Stimulated activated CD4-positive, alpha-beta T cell treated with anti-CD3 and anti-CD28 coated beads, Interleukin-15, amount 100 ng/mL, for 48 hours (primary cell): ENCODE measurements at places on chromosomes 1 and 21.

DNA sequence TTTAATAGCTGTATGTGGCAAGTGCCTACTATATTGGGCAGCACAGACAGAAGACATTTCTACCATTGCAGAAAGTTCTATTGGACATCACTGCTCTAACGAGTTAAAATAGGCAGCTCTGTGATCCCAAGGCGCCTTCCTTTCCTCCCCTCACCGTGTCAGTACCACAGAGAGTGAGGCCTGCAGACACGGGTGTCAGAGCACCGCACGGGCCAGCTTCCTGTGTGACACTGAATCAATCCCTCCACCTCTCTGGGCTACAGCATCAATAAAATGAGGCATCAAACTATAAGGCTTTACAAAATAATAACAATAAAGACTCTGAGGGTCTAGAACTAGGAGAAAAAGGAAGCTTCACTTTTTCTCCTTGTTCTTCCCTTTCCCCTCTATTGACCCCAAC lies 246.7 kb downstream of the FOXD2 start:
- no peak for DNase-seq

DNA sequence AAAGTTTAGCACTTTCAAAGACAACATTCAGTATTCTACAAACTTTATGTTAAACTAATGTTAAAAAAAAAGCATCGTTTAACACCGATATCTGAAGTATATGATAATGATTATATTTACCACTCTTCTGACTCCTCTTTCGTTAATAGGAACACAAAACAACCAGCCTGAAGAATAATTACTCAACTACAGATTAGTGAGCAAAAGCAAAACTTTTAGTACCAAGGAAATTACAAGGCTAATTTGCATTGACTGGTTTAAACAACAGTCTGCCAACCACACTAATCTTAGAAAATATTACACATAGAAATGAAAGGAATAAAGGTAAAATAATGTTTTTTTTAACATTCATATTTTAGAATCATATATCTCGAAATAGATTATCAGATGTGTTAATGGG lies 500.7 kb downstream of the LMO4 start:
- DNase-seq: no peak

DNA sequence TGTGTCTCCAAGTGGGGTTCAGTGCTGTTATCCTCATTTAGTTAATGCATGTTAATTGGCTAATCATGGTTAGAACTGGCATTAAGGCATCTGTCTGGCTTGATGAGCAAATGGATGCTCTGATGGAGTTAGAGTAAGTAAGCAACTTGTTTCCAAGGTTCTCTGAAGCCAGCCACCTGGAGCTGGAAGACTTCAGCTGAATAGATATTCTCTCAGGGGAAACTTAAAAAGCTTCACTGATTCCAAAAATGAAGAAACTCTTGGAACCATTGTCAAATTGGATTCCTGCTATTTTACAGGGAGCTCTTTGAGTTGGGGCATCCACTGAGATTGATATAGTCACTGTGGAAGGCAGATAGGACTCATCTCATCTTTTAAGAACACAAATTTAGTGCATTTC lies 118.9 kb downstream of the CACHD1 start:
- no peak for DNase-seq

GRCh38 chr1:17274186-17275170 lies 25.6 kb downstream of the PADI3 start:
- peak; percentile 21 for DNase-seq

GRCh38 chr1:231632119-231632518 lies 5.5 kb downstream of the DISC1 start:
- DNase-seq: no peak

- DNase-seq: no peak
Observed at GRCh38 chr1:29454616-29455380, 218.5 kb downstream of the PTPRU start.

- peak; percentile 11 for DNase-seq
Observed at GRCh38 chr21:37367703-37368540, 1.3 kb downstream of the DYRK1A start.

- DNase-seq: no peak
Observed at GRCh38 chr1:36321119-36321951, 2.1 kb downstream of the EVA1B start.

DNA sequence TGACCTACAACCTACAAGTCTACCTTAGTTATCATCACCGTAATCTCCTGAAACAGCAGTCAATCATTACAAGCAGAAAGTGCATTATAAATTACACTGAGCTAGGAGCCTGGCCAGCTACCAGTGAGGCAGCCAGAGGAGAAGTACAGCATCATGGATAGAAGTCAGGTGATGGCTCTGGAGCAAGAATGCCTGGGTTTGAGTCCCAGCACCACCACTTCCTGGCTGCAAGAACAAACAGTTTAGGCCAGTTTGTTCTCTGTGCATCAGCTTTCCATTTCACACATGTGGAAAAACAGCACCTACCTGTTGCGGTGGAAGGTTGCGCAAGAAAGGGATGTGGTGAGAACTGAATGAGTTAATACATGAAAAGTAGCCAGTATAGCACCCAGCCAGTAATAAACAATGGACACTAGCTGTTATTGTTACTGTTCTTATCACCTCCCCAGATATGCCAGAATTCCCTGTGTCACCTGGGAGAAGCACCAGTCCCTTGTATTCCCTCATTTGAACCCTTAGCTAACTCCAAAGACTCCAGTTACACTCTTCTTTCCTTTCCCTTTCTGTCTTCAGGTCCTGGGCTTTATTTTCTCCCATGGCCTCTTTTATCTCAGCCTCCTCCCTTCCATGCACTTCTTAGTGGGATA lies 9.0 kb downstream of the CREG1 start:
- no peak for DNase-seq

GRCh38 chr1:6427441-6428390 lies 3.1 kb downstream of the ESPN start:
- DNase-seq: no peak

GRCh38 chr1:3490046-3490745 lies 35.7 kb downstream of the ARHGEF16 start:
- DNase-seq: no peak

GRCh38 chr1:233719655-233720341 lies 105.9 kb downstream of the KCNK1 start:
- no peak for DNase-seq

- no peak for DNase-seq
Observed at GRCh38 chr1:218164930-218165700, 120.0 kb upstream of the RRP15 start.

GRCh38 chr1:91032349-91032748 lies 10.5 kb upstream of the ZNF644 start:
- DNase-seq: no peak

DNA sequence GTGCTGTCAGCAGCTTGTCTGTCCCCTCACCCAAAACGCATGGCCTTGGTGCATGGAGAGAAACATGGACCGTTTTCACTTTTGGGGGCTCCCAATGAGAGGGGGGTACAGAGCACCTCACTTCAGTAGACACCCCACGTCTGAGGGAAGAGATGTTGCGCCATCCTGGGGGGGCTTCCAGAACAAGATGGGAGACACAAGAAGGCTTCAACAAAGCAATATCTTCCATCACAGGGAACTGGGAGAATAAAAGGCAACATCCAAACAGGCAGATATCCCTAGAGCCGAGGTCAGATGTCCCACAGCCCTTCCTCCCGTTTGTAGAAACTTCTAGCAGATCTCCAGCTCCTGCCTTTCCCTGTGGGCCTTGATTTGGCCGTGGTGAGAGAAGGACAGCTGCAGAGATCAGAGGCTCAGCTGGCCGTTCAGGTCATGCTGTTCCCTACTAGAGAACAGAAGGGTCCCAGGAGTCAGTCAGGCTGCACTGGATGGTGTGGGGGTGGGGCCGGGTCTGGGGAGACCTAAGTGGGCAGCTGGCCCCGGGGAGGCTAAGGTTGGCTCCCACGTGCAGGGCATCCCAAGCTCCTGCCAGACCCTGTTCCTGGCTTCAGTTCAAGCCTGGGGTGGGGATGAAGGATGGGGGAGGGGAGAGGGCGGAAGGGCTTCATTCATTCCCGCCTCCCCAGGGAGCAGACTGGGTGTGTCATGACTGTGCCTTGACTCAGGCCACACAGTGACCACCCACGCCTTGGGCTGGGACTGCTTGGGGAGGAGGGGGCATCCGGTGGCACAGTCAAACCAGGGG lies 4.4 kb downstream of the PLOD1 start:
- DNase-seq: no peak

- no peak for DNase-seq
Observed at GRCh38 chr1:86375688-86376087, 20.4 kb downstream of the ODF2L start.

- no peak for DNase-seq
Observed at GRCh38 chr1:9500756-9501754, 38.2 kb upstream of the SLC25A33 start.

- DNase-seq: no peak
Observed at GRCh38 chr1:22848405-22848804, 124.3 kb downstream of the LACTBL1 start.

- DNase-seq: no peak
Observed at GRCh38 chr1:110774398-110774797, 98.5 kb upstream of the CD53 start.

DNA sequence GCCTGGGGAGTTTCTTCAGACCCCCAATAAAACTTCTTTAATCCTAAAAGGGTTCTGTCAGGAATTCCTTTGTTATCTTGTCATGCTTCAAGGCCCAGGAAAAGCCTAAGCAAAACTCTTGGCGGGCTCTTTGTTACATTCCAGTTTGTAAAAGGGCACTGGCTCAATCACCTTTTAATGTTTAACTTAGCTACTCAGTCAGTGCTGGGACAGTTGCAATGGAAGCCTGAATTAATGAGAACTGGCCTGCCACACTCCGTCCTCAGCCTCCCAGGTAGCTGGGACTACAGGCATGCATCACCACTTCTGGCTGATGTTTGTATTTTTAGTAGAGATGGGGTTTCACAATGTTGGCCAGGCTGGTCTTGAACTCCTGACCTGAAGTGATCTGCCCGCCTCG lies 21.3 kb upstream of the ASB17 start:
- DNase-seq: no peak

DNA sequence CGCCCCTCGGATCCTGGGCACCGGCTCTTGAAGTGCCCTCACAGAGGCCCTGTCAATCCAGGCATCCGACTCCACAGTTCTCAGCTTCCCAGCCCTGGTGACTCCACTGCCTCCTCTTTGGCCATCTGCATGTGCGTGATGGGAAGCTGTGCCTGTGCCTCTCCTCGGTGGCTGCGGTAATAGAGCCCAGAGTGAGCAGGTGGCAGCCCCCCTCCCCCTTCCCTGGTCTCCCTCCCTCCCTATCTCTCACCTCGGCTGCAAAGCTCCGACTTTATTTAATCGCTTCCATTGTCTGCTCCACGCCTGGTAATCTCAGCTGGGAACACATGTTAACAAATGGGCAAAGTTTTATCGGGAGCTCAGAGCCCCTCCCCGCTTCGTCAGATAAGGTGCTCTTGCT lies 91.9 kb downstream of the IGSF21 start:
- no peak for DNase-seq

DNA sequence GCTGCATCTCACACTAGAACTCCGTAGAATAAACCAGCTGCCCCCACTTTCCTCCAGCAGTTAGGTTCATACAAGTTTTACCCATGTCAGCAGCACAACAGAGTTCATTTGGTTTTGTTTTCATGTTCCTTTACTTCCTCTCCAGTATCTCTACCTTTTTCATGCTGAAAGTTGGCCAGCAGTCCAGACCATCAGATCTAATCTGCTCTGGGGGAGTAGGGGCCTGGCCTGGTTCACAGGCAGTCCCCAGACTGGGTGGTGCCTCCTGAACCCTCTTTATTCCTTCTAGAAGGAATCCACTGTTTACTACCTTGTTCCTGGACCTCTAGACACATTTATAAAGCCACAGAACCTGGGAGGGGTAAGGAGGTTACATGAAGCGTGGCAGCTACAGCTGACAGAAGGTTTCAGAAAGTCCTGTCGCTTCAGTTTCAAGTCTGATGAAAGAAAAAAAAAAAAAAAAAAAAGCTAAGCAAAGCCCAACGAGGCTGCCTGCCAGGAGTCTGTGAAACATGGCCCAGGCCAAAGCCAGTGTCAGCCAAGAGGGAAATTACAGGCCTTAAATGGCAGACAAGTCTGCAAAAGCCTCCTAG lies 184.6 kb upstream of the JUN start:
- DNase-seq: no peak

- DNase-seq: no peak
Observed at GRCh38 chr1:29470788-29471119, 234.4 kb downstream of the PTPRU start.

DNA sequence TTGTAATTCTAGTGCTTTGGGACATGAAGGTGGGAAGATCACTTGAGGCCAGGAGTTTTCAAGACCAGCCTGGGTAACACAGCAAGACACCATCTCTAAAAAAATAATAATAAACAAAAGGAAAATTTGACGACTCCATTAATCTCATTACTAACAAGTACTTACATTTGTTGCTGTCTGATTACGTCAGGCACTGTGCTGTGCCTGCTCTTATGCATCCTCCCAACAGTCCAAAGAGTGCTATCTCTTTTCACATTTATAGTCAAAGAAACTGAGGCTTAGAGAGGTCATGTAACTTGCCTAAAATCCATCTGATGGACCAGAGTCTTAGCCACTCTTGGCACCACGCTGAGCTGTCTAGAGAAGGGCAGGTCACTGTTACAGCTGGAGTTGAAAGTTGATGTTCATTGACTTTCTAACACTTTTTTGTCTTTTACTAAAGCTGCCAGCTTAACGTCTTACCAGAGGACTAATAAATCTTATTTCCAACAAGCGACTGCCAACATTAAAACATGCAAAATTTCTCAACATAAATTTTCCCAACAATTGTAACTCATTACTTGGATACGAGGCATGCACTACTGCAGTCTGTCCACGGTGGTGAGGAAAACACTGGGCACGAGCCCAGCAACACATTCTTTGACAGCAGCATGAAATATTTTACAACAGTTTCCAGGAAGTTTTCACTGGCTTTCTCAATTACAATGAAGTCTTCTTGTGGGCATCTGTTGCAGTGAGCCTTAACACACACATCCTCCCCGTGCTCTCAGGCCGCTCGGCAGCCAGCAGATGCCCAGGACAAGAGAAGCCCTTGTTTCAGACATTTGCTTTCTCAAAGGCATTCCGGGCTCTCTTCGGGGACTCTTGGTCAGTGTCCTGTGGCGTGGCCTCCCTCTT lies 262.9 kb upstream of the PROX1 start:
- no peak for DNase-seq

- DNase-seq: no peak
Observed at GRCh38 chr1:203178083-203178482, 2.5 kb upstream of the MYBPH start.
